HFFc6 (cell line): ENCODE measurements at places on chromosomes 7 and 10.

- no peak for DNase-seq
These were observed 23.1 kb downstream of the TRPV5 start for GRCh38 chr7:142910481-142910880.

DNA sequence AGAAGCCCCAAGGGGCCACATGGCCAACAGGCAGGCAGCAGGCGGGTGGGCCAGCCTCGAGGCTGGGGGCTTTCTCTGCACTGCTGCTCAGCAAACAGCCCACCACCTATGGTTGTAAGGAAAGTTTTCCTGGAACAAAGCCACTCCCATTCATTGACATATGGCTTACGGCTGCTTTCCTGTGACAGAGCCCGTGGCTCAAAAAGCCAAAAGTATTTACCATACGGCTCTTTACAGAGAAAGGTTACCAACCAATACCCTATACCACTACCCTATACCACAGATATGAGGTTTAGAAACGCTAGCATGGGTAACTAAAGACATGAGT is 152.7 kb downstream of the MAD1L1 start:
- DNase-seq: no peak

GRCh38 chr10:7038416-7038815 is 372.4 kb downstream of the SFMBT2 start:
- DNase-seq: no peak

GRCh38 chr7:43735403-43735801 is 6.1 kb upstream of the COA1 start:
- DNase-seq: no peak
